ENCODE measurements at places on chromosomes 3 and 15. TPM values are rescaled to one million over a fixed set of nuclear protein-coding genes. Genes with fewer than 3 reads are reported as not detected.

GRCh38 chr3:8189051-8189450, 312.6 kb upstream of the LMCD1 start:
- H3K27ac ChIP-seq: no peak overlapping the region
- no peaks in the 10 kb centered on the region for H3K4me1 ChIP-seq
- no peaks in the 10 kb centered on the region for H3K27me3 ChIP-seq

DNA sequence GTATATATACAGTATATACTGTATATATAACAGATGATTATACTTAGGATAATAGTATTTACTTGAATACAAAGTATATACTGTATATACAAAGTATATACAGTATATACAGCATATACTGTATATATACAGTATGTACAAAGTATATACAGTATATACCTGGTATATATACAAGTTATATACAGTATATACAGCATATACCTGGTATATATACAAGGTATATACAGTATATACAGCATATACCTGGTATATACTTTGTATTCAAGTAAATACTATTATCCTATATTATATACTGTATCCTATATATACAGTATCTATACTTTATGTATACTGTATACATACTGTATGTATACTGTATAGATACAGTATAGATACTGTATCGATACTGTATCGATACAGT, 14.6 kb upstream of the CPOX start:
- no peaks in the 10 kb centered on the region for H3K27me3 ChIP-seq
- DNase-seq: no peak
- no peak overlapping the region for H3K27ac ChIP-seq

DNA sequence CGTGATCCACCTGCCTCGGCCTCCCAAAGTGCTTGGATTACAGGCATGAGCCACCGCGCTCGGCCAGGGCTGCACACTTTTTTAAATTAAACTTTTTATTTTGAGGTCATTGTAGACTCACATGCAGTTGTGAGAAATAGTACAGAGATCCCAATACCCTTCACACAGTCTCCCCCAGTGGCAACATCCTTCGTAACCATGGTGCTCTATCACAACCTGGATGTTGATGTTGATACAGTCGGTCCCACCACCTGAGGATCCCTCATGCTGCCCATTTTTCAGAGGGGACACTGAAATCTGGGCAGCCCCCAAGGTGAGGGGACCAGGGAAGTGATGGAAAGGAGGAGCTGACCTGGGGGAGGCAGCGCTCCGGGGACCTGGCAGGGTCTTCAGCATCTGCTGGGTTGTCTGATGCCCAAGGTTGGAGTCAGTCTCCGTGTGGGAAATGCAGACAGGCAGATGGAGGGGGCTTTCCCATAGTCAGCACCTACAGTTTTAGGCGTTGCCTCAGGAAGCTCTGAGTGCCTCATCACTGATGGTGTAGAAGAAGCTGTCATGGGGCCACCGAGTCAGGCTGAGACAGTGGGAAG, 17.1 kb downstream of the FAH start:
- H3K4me3 ChIP-seq: no peak overlapping the region
- no peak for DNase-seq
- no peak overlapping the region for H3K27ac ChIP-seq
- peaks cover 50% of the 10 kb centered on the region for H3K36me3 ChIP-seq

DNA sequence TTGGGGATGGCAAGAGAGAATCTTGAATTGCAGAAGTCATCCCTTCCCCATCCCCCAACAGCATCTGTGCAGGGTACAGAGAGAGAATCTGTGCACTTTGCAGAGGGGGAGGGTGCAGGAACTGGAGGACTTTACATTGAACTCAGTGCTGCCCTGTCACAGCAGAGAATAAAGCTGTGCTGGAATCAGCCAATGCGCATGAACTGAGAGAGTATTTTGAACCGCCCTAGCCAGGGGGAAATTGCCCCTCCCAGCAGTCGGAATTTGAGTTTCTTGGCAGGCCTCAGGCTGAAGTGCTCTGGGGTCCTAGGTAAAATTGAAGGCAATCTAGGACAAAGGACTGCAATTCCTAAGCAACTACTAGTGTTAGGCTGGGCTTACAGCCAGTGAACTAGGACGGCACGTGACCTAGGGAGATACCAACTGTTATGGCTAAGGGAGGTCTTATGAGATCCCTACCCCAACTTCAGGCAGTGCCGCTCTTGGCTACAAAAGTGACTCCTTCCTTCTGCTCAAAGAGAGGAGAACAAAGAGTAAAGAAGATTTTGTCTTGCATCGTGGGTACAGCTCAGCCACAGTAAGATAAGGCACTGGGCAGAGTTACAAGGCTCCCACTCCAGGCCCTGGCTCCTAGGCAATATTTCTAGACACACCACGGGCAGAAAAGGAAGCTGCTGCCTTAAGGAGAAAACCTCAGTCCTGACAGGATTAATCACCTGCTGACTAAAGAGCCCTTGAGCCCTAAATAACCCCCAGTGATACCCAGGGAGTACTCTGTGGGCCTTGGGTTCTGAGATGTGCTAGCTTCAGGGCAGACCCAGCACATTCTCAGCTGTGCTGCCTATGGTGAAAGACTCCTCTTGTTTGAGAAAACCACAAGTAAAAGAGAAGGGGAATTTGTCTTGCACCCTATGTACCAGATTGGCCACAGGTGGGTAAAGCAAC, 300.5 kb upstream of the ALCAM start:
- peaks cover 9% of the 10 kb centered on the region for H3K4me1 ChIP-seq
- no peaks in the 10 kb centered on the region for H3K27me3 ChIP-seq
- no peak overlapping the region for H3K4me3 ChIP-seq
- no peak for DNase-seq

DNA sequence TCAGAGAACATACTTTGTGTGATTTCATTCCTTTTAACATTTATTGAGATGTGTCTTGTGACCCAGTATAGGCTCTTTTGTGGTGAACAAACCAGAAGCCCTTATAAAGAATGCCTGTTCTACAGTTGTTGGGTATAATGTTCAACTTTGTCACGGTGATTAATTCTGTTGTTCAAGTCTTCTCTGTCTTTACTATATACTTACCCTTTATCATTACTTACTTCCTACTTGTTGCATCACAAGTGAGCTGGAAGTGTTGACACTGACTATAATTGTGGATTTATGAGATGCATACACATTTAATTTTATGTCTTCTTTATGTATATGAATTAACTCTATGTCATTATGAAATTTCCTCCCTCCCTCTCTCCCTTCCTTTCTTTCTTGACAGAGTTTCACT, 59.7 kb upstream of the TBL1XR1 start:
- no peak overlapping the region for H3K4me3 ChIP-seq
- H3K27me3 ChIP-seq: no peaks in the 10 kb centered on the region
- no peak for DNase-seq
- H3K27ac ChIP-seq: no peak overlapping the region
- no peaks in the 10 kb centered on the region for H3K36me3 ChIP-seq

DNA sequence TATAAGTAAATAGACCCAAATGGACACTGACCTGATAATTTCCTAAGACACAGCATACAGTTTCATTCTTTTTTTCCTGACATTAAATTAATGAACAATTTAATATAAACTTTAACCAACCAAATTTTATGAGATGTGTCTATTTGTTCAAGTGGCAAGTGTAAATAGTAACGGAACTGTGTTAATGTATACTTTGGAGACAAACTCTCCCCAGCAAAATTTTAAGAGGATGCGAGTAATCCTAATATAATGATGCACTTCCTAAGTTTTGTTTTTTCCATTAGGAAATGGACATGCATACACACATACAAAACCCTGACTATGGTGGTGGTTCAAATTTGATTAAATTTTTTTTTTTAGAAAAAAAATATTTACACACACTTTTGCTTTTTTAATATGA, 38.5 kb upstream of the MYH15 start:
- H3K27me3 ChIP-seq: no peaks in the 10 kb centered on the region
- no peaks in the 10 kb centered on the region for H3K36me3 ChIP-seq

GRCh38 chr15:63407612-63408011, 26.0 kb upstream of the CA12 start:
- no peaks in the 10 kb centered on the region for H3K27me3 ChIP-seq
- no peak overlapping the region for H3K4me3 ChIP-seq
- no peaks in the 10 kb centered on the region for H3K4me1 ChIP-seq

Gene ALPK3
- total RNA-seq: 9.4 TPM

DNA sequence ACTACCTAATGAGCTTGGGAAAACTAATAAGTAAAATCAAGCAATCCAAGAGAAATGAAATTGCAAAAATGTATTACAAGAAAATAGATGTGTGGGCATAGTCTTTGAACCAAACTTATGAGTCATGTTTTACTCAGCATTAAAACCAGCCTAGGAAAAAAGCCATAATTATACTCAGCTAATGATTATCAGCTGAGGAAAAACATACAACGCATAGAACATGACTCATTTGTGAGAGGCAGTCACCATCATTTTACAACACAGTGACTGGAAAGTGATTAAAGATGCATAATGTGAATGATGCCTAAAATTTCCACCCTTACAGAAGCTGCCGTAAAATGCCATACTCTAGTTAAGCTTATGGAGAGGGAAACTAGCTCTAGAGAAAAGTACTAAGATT, 238.0 kb upstream of the EOMES start:
- no peaks in the 10 kb centered on the region for H3K36me3 ChIP-seq
- no peak overlapping the region for H3K27ac ChIP-seq
- DNase-seq: no peak
- no peaks in the 10 kb centered on the region for H3K4me1 ChIP-seq

Gene APH1B
- total RNA-seq: 2.0 TPM

Gene SLC12A1
- total RNA-seq: not detected

Gene CCNB2
- total RNA-seq: not detected

Gene SENP2
- total RNA-seq: 146 TPM

DNA sequence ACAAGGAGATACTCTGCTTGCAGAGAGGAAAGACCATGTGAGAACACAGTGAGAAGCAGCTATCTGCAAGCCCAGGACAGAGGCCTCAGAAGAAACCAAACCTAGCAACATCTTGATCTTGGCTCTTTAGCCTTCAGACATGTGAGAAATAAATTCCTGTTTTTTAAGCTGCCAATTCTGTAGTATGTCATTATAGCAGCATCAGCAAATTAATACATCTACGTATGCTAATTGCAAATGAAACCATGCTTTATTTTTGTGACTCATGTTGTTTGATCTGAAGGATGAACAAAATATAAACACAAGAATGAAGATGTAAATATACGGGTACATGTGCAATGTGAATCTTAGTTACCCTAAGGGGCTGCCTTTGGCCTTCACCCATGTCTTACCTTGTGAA, 714.4 kb upstream of the ARPP21 start:
- H3K27me3 ChIP-seq: no peaks in the 10 kb centered on the region
- no peak overlapping the region for H3K4me3 ChIP-seq
- no peak overlapping the region for H3K27ac ChIP-seq
- DNase-seq: no peak
- no peaks in the 10 kb centered on the region for H3K36me3 ChIP-seq

GRCh38 chr3:144516026-144516425, 544.4 kb downstream of the DIPK2A start:
- no peak for DNase-seq
- no peak overlapping the region for H3K4me3 ChIP-seq
- H3K27me3 ChIP-seq: no peaks in the 10 kb centered on the region
- H3K27ac ChIP-seq: no peak overlapping the region
- no peaks in the 10 kb centered on the region for H3K36me3 ChIP-seq

Gene FAM174B
- total RNA-seq: 31.8 TPM

Gene MUSTN1
- not detected for total RNA-seq

Gene PLSCR5
- total RNA-seq: not detected
